Osteoblast (primary cell): ENCODE measurements at places on chromosomes 1 and 21. TPM values are rescaled to one million over a fixed set of nuclear protein-coding genes. Genes with fewer than 3 reads are reported as not detected.
A peak's percentile ranks its signal among the peaks of the same experiment; 100 is the strongest.

Gene LRRC8B
- total RNA-seq: 1.2 and 1.4 TPM in 2 replicates

Gene TSSK3
- 1.5 and 1.8 TPM in 2 replicates for total RNA-seq

Gene SIM2
- total RNA-seq: 2.7 and 3.6 TPM in 2 replicates

Gene TMCC2
- 1.8 and 2.9 TPM in 2 replicates for total RNA-seq

Gene COL18A1
- 8.3 and 8.8 TPM in 2 replicates for total RNA-seq

Gene OR2G6
- total RNA-seq: not detected in 2 replicates

Gene VANGL1
- 11.2 and 13.3 TPM in 2 replicates for total RNA-seq

Gene FMO5
- 2.7 and 3.6 TPM in 2 replicates for total RNA-seq

- H3K36me3 ChIP-seq: no peaks in the 10 kb centered on the region
- H3K4me3 ChIP-seq: no peak overlapping the region
- peaks cover 3% of the 10 kb centered on the region for H3K4me1 ChIP-seq
- DNase-seq: no peak
- H3K27ac ChIP-seq: no peak overlapping the region
- H3K27me3 ChIP-seq: no peaks in the 10 kb centered on the region
Observed at GRCh38 chr1:106613861-106614260, 442.6 kb upstream of the PRMT6 start.

DNA sequence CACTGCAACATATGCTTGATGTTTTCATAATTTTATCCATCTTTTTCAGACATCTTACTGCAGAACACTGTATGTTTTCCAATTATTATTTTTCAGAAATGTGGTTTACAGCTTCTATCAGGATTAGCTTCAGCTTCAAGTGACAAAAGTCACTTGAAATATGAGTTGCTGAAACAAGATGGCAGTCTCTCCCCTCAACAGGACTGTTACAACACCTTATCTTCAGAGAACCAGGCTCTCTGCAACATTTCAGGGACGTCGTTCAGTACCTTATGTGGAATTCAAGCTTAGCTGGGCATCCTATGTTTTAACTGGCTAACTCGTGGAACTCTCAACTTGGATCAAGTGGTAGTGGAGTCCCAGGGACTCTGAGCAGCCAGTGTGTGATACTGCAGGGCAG, 2.0 kb upstream of the UBE2G2 start:
- no peak overlapping the region for H3K27ac ChIP-seq
- no peaks in the 10 kb centered on the region for H3K27me3 ChIP-seq
- no peak overlapping the region for H3K4me3 ChIP-seq
- DNase-seq: peak; percentile 51
- H3K36me3 ChIP-seq: peaks cover 52% of the 10 kb centered on the region

- H3K4me1 ChIP-seq: no peaks in the 10 kb centered on the region
- H3K4me3 ChIP-seq: no peak overlapping the region
- DNase-seq: no peak
- peaks cover 8% of the 10 kb centered on the region for H3K27me3 ChIP-seq
- no peak overlapping the region for H3K27ac ChIP-seq
Observed at GRCh38 chr1:2948001-2948750, 73.1 kb upstream of the ACTRT2 start.

DNA sequence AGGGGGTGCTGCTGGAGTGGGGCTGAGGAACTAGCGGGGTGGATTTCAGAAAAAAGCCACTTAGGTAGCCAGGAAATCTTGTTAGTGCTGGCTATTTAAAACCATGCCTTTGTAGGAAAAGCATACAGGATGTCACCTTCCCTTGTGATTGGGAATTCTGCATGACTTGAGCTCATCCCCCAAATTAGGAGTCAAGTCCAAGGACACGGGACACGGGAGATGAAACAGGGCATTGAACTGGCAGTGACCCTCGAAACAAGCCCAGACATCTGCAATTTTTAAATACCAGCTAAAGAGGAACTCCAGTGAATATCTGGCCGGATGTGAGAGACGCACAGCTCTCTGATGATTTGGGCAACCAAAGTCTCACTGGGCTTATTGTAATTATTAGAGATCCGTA, 32.8 kb downstream of the C2CD2 start:
- no peak overlapping the region for H3K27ac ChIP-seq
- H3K4me3 ChIP-seq: no peak overlapping the region
- DNase-seq: no peak
- peaks cover 39% of the 10 kb centered on the region for H3K4me1 ChIP-seq
- H3K27me3 ChIP-seq: no peaks in the 10 kb centered on the region

DNA sequence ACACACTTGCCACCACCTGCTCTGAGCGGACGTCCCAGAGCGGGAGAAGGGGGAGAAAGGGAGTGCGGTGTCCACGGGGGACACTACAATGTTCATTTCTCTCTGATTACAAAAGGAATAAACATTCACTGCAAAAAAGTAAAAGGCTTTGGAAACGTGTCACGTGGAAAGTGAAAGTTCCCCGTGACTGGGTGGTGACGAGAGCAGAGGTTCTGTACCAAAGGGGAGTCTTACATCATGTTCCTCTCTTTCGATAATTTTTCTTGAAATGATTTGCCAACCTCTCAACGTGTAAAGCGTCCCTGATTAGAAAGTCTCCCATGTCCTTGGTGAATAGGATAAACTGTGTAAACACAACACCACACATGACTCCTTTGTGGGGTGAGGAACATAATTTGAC, 22.0 kb upstream of the PRDM15 start:
- H3K4me3 ChIP-seq: no peak overlapping the region
- peaks cover 11% of the 10 kb centered on the region for H3K4me1 ChIP-seq
- no peak for DNase-seq
- H3K27me3 ChIP-seq: no peaks in the 10 kb centered on the region
- peaks cover 33% of the 10 kb centered on the region for H3K36me3 ChIP-seq

- H3K27me3 ChIP-seq: peaks cover 68% of the 10 kb centered on the region
- peak; percentile 83 for DNase-seq
- no peak overlapping the region for H3K4me3 ChIP-seq
- H3K4me1 ChIP-seq: no peaks in the 10 kb centered on the region
Observed at GRCh38 chr1:90706437-90707362, 10.4 kb downstream of the BARHL2 start.

DNA sequence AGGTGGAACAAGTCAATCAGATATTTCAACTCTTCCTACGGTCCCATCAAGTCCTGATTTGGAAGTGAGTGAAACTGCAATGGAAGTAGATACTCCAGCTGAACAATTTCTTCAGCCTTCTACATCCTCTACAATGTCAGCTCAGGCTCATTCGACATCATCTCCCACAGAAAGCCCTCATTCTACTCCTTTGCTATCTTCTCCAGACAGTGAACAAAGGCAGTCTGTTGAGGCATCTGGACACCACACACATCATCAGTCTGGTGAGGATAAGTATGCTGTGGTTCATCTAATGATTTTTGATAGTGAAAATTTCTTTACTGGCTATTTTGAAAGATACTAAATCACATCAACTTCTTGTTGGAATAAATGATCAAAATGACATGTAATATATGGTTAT, 67.7 kb upstream of the MPC2 start:
- H3K27ac ChIP-seq: no peak overlapping the region
- H3K36me3 ChIP-seq: peaks cover 19% of the 10 kb centered on the region
- no peak overlapping the region for H3K4me3 ChIP-seq
- DNase-seq: no peak
- no peaks in the 10 kb centered on the region for H3K27me3 ChIP-seq
- H3K4me1 ChIP-seq: no peaks in the 10 kb centered on the region

GRCh38 chr1:183273300-183273699, 87.2 kb downstream of the LAMC2 start:
- H3K36me3 ChIP-seq: no peaks in the 10 kb centered on the region
- H3K4me1 ChIP-seq: peaks cover 49% of the 10 kb centered on the region
- H3K4me3 ChIP-seq: no peak overlapping the region
- peak overlapping the region; percentile 95 for H3K27ac ChIP-seq
- DNase-seq: no peak
- no peaks in the 10 kb centered on the region for H3K27me3 ChIP-seq

- H3K4me3 ChIP-seq: no peak overlapping the region
- no peaks in the 10 kb centered on the region for H3K4me1 ChIP-seq
- no peaks in the 10 kb centered on the region for H3K36me3 ChIP-seq
Observed at GRCh38 chr1:3914331-3914851, 14.3 kb upstream of the C1orf174 start.

DNA sequence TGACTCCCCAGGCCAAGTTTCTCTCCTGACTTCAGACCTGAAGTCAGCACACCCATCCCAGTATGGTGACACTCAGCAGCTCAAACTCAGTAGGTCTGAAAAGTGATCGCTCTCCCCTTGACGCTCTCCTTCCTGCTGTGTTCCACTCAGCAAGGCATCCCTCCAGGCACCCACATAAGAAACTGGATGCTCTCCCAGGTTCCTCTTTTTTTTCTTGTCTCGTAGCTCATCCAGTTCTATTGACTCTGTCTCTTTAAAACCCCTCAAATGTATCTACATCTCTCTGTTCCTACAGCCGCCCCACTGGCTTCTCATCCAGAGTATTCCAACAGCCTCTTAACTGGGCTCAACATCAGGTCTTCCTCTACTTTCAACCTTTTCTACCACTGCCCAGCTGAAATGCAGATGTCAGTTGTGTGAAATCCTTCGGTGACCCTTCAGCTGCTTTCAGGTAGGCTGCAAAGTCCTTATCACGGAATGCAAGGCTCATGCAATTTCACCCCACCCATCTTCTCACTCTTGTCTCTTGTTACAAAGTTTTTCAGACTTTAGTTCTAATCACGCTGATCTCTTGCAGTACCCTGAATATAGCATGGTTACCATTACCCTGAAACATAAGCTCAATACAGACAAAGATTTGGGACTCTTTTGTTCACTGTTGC, 286.2 kb upstream of the POU3F1 start:
- H3K27ac ChIP-seq: no peak overlapping the region
- no peak overlapping the region for H3K4me3 ChIP-seq
- peak; percentile 31 for DNase-seq
- no peaks in the 10 kb centered on the region for H3K27me3 ChIP-seq
- no peaks in the 10 kb centered on the region for H3K4me1 ChIP-seq

- H3K27ac ChIP-seq: no peak overlapping the region
- H3K36me3 ChIP-seq: no peaks in the 10 kb centered on the region
- DNase-seq: no peak
- no peaks in the 10 kb centered on the region for H3K4me1 ChIP-seq
Observed at GRCh38 chr1:182069028-182069466, 7.5 kb upstream of the ZNF648 start.

GRCh38 chr1:19067182-19067911, 110.9 kb upstream of the IFFO2 start:
- H3K27me3 ChIP-seq: no peaks in the 10 kb centered on the region
- DNase-seq: peak; percentile 90
- no peak overlapping the region for H3K4me3 ChIP-seq
- peaks cover 16% of the 10 kb centered on the region for H3K4me1 ChIP-seq
- H3K27ac ChIP-seq: no peak overlapping the region

- H3K4me3 ChIP-seq: no peak overlapping the region
- no peak overlapping the region for H3K27ac ChIP-seq
- peaks cover 20% of the 10 kb centered on the region for H3K4me1 ChIP-seq
- no peaks in the 10 kb centered on the region for H3K36me3 ChIP-seq
Observed at GRCh38 chr1:238406098-238406860, 515.6 kb upstream of the ZP4 start.

DNA sequence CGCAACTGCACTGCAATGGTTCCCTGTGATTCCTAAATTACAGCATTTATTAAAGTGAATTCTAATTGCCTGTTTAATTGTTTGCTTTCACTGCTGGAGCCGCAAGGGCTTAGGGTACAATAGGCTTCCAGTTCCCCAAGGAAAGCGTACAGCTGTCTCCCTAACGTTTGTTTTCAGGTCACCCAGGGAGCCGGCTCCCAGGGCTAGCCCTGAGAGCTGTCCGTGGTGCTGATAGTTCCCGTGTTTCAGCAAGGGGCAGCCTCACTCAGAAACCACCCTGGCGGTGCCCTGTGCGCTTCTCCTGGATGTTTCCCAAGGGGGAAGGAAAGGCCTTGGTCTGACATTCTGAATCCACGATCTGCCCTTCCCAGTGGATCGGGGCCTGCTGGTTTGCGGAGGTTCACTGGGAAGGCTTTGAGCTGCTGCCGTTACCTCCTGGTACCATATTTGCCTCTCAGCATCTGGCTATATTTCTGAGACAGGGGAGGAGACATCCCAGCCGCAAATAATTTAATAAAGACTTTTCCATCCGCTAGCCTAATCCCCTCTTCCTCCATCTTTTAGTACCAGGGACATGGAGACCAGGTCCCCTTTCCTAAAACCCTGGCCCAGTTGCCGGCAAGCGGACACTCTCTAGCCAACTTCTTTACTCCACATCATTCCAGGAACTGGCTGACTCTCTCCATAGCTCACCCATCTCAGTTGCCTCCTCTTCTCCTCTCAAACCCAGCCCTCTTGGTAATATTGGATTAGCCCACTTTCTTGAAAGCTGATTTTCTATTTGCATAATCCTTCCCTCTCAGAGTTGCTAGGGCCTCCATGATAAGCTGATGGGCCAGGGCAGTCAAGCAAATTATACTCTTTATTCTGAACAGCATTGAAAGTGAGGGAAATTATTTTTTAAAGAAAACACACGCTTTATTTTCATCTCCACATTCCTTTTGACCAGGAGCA, 149.0 kb downstream of the IGSF21 start:
- H3K4me1 ChIP-seq: no peaks in the 10 kb centered on the region
- DNase-seq: no peak
- no peaks in the 10 kb centered on the region for H3K27me3 ChIP-seq
- no peaks in the 10 kb centered on the region for H3K36me3 ChIP-seq
- no peak overlapping the region for H3K27ac ChIP-seq

DNA sequence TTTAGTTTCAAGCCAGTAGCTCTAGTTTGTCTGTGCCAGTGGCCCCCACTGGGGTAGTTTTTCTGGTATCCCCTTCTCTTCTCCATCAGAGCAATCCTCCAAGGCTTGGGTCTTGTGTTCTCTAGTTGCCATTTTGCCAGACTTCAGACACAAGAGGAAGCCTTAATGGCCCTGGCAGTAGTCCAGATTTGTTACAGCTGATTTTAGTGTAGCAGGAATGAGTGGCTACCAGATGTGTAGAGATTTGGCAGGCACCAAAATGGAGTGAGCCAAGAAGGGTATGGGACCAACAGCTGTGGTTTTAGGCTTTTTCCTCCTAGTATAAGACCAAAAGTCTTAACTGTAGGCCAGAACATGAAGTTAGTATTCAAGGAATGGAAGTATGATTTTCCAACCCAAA, 56.8 kb downstream of the ACP6 start:
- no peaks in the 10 kb centered on the region for H3K4me1 ChIP-seq
- H3K27me3 ChIP-seq: no peaks in the 10 kb centered on the region
- H3K27ac ChIP-seq: no peak overlapping the region
- no peak for DNase-seq
- H3K4me3 ChIP-seq: no peak overlapping the region

- H3K27ac ChIP-seq: no peak overlapping the region
- H3K4me3 ChIP-seq: no peak overlapping the region
- H3K27me3 ChIP-seq: no peaks in the 10 kb centered on the region
- no peaks in the 10 kb centered on the region for H3K4me1 ChIP-seq
Observed at GRCh38 chr1:9731051-9731537, 79.6 kb downstream of the PIK3CD start.

GRCh38 chr1:87204921-87205320, 123.8 kb upstream of the LMO4 start:
- peaks cover 7% of the 10 kb centered on the region for H3K27me3 ChIP-seq
- no peaks in the 10 kb centered on the region for H3K36me3 ChIP-seq
- DNase-seq: no peak

- no peaks in the 10 kb centered on the region for H3K27me3 ChIP-seq
- H3K4me1 ChIP-seq: no peaks in the 10 kb centered on the region
- peak; percentile 60 for DNase-seq
Observed at GRCh38 chr1:182083851-182084486, 22.5 kb upstream of the ZNF648 start.
